ENCODE measurements at places on chromosomes 1 and 21.

DNA sequence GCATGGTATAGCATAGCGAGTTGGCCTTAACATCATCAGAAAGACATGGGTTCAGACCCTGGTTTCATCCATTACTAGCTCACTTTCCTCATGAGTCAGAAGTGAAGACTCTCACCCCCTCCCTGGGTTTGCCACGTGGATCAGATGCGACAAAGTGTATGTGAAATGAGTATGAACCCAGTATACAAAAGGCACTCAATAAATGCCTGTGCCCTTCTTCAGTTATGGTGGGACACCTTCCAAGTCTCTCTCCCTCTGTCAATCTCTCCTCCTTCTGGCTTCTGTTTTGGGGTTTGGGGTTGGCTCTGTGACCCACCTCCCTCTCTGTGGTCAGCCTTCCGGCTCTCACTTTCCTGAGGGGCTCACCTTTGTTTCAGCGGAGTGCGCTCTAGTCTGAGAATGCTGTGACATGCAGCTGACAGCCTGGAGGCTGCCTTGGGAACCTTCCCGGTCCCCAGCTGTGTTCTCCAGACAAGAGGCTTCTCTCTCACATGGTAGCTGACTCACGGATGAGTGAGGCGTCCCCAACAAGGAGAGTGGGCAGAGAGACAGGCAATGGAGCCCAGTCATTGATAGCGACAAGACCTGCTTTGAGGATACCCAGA lies 155.0 kb upstream of the EDN2 start:
- no peak for DNase-seq

DNA sequence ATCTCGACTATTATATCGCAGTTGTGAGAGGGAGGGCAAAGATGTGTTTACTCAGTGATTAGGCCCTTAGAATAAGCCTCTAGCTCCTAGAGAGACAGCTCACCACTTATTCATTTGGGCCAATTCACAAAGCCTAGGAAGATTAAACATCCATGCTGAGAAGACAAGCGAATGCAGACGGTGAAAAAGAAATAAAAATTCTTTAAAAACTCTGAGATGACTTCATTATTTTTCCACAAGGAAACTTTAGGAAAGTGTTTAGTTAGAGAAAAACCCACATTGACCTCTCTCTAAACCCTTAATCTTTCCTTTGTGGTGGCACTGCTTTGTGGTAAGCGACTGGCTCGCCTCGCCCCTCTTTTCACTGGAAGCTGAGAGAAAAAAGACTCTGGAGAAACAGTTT lies 146.8 kb upstream of the DMRTA2 start:
- no peak for DNase-seq

GRCh38 chr1:60705026-60705425 lies 377.3 kb upstream of the NFIA start:
- DNase-seq: no peak

DNA sequence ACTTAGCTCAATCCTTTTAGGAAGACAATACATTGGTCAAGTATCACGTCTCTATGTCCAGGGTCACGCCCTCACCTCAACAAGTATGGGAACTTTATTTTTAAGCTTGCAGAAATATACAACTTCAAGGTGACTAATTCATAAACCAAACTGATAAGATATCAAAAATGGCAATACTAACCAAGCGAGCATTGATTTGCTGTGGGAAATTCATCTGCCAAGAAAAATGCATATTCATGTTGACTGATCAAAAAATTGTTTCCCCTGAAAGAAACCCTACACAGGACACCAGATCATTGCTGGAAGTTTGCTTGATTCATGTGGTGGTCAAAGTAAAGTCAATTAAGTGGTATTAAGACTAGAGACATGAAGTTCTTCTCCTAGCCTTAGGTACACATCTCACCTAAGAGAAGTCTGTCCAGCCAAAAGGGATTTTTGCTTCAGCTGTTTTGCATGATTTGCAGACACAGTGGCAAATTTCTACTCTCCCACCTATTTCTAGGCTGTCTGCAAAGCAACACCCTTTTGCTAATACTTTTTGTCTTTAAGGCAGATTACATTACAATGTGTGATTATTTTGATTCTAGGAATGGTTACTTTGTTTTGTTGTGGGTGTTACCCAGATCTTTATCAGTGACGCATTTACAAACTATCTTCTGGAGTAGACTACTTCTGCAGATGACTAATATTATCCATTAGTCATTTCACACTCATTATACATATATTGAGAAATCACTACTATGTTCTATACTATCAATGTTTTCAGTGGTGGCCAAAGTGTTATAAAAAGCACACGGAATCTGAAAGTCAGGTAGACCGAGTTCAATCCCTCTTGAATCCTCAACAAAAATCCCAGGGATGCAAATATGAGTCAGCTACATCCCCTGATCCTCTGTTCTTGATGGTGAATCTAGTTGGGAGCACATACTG lies 12.4 kb downstream of the SAMSN1 start:
- DNase-seq: no peak

DNA sequence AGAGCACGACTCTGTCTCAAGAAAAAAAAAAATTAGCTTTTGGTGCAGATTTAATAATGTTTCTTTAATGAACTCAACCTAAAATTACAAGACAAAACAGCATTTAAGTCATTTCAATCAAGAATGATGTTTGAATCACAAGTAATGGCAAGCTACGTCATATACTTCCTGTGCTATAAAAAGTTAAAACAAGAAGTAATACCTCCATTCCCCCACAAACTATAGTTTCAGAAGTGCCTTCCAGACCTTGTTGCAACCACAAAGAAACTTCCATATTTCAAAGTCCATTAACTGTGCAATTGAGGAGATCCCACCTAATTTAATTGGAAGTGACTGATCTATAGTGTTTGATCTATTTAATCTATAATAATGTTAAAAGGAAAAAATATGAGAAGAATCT lies 15.1 kb downstream of the NRDC start:
- DNase-seq: no peak

DNA sequence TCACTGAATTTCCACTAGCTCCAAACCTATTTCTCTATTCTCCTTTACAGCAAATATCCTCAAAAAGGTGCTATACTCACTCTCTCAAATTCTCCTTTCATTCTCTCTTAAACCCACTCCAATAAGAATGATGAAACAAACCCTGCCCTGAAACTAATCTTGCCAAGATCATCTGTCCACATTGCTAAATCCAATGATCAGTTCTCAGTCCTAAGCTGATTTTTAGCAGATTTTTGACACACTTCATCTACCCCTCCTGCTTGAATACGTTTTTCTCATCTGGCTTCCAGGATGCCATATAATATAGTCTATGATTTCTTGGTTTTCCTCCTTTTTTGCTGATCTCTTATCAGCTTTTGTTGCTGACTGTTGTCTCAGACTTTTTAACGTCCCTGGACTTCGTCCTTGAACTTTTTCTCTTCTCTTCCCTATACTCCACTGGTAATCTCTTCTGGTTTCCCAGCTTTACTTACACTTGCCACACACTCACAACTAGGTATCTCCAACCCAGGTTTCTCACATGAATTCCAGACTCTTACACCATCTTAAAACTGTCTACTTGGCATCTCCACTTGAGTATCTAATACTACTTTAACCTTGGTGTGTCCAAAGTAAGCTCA lies 35.3 kb downstream of the RERE start:
- no peak for DNase-seq

All from HFF-Myc (cell line).